ENCODE measurements at places on chromosomes 3 and 15.

DNA sequence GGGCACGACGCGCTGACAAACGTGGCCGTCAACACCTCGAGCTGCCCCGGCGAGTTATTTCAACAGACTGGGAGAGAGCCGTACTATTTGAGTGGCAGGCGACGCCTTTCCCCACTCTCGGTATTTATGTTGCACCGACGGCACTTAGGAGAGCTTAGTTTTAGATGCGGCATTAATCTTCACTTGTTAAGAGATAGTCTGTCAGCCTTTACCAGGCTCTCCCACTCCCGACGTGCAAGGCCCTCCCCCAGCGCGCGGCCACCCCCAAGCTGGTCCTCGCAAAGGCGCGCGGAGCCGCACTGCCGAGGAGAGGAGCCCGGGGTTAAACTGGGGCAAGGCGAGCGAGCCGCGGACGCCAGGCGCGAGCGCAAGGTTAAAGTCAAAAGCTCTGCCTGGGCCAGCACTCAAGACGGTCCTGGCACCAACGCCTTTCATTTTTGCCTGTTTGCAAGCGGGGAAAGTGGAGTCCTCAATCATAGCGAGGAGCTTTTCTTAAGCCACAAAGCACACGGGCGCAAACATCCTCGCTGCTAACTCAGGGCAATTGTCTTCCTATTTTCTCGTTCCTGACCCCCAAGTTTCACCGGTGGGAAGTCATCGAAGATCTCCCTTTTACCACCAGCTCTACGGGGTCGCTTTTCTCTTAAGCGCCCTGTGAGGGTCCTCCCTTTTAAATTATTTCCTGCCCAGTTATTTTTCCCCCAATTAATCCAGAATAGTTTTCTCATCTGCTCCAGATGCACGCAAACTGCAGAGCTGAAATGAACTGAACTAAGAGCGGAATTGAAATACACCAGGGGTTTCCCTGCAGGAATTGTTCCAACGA lies 86.6 kb downstream of the NR2F2 start:
- DNase-seq, result no peak

DNA sequence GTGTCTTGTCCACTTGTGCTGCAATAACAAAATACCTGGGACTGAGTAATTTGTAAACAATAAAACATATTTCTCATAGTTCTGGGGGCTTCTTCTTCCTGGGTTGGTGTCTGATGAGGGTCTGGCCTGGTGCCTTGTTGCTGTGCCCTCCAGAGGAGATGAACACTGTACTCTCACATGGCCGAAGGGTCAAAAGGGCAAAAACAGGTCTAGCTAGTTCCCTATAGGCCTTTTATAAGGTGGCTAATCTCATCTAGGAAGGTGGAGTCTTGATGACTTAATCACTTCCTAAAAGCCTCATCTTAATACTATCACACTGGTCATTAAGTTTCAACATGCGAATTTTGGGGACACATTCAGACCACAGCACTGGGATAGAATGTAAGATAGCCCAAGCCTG lies 228.4 kb downstream of the TLE3 start:
- no peak for DNase-seq

GRCh38 chr3:186283096-186283495 lies 78.9 kb downstream of the DGKG start:
- DNase-seq, result no peak

DNA sequence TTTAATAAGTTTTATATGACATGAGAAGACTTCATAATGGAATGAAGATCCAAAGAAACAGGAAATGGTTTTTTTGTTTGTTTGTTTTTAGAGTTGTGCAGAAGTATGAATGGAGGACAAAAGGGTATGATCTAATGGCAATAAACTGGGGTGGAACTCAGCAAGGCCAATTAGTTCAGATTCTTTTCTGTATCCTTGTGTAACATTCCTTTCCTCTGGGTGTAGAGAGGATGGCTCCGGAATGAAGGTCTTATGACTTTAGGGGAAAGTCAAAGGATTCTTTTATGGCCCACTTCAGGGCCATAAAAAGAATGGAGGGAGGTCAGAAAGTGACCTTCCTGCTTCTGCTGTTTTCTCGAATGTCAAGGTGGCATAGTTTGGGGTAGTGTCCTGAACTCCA lies 152.6 kb downstream of the DPH6 start:
- DNase-seq, result no peak

GRCh38 chr3:144085964-144086363 lies 114.3 kb downstream of the DIPK2A start:
- no peak for DNase-seq

GRCh38 chr3:49158103-49158709 lies 7.9 kb downstream of the CCDC71 start:
- DNase-seq, result peak; percentile 16

- DNase-seq, result no peak
Observed at GRCh38 chr3:5020242-5020722, 41.0 kb downstream of the BHLHE40 start.

DNA sequence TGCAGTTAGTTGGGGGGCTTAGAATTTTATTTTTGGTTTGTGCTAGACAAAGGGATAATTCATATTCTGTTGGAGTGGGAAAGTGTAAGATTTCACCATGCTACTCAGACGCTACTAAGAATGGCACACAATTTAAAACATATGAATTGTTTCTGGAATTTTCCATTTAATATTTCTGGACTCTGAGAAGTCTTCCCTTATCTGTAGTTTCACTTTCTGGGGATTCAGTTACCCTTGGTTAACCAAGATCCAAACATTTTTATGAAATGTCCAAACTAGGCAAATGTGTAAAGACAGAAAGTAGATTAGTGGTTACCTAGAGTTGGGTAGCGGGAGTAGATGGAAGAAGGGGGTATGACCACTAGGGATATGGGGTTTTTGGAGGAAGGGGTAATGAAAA lies 53.1 kb downstream of the TCF12 start:
- DNase-seq, result no peak

DNA sequence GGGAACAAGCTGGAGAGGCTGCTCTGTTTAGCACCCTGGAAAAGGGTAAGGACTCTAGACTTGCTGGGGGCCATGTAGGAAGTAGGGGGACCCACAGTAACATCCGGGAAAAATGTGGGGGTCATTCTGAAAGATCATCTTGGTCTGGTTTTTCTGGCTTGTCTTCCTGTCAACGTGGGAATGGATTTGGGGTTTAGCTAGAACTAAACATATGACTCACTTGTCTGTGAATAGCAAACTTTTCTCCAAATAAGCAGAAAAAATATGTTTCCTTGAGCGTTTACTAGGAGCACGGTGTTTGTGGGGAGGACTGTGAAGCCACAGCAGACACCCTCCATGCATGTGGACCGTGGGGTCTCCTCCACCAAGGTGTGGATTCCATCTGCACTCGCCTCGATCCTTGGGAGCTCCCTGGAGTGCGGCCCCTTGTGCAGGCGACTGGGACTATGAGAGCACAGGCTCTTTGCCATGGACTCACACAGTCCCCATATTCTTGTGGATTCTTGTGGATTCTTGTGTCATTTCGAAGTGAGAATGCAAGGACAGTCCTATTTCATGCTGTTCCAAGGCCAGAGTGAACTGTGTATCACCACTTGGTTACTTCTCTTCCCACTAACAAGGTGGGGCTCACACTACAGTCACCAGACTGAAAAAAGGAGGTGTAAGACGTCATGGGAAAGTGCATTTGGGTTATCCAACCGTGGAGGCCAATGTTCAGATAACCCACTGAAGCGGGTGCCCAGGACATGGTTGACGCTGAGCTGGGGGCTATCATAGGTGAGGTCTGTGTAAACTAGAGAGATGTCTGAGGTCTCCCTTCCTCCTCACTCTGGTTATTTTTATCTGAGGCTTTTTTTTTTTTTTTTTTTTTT lies 25.5 kb downstream of the PGPEP1L start:
- no peak for DNase-seq

GRCh38 chr3:140187656-140188221 lies 252.8 kb downstream of the CLSTN2 start:
- peak; percentile 31 for DNase-seq

- no peak for DNase-seq
Observed at GRCh38 chr15:40053079-40053830, 14.3 kb upstream of the SRP14 start.

GRCh38 chr3:127908202-127908601 lies 6.8 kb upstream of the KBTBD12 start:
- no peak for DNase-seq

DNA sequence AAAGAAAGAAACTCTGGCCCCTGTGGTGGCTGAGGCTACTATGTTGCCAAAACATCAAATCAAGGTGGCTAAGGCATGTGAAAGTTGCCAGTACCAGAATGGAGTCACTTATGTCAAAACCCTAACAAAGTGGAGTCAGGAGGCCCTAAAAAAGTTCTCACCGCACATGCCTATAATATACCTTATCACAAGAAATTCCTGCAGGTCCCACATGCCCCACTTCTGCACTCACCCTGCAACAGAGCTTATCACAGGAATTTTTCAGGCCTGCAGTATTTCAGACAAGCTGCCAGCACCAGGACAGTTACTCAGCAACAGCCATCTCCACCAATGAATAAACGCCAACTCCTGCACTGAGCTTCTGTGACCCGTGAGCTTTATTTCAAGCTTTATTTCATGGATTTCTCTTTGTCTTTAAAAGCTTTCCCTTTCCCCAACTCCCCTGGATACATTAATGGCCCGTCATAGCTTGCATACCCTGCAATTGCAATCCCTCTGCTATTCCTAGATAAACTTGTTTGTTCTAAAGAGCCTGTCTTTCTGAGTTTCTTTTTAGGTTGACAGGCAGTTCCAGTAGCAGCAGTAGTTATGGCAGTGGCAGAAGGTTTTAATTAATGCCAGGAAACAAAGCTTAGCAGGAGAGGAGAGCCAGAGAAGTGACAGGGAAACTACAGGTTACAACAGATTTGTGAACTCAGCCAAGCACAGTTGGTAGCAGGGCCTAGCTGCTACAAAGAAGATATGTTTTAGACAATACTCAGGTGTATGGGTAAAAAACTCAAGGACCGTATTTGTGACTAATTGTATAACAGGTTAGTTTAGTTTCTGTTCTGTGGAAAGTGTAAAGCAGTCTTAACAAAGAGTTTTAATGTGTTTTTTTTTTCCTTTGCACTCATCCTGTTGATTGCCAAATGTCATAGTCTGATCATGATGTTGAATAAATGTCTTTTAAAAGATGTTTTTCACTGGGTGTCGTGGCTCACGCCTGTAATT lies 15.9 kb upstream of the TMEM42 start:
- DNase-seq, result no peak

- DNase-seq, result no peak
Observed at GRCh38 chr15:60462027-60462426, 16.9 kb downstream of the ICE2 start.

GRCh38 chr3:99625237-99625622 lies 13.2 kb upstream of the COL8A1 start:
- DNase-seq, result no peak

GRCh38 chr15:101558221-101558941 lies 68.9 kb upstream of the PCSK6 start:
- no peak for DNase-seq

DNA sequence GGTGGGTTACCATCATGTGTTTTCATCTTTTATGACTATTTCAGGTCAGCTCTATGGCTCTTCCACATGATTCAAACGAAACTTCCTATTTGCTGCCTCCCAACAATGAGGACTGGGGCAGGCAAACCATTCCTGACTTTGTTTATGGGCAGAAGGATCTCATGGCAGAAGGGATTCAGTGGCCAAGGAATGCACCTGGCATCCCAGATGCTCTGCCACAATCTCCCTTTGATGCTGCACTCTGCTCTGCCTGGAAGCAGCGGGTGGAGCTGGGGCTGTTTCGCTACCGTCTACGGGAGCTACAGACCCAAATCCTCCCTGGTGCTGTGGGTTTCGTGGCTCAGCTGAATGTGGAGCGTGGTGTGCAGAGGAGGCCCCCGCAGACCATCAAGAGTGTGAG lies 6.8 kb downstream of the GDPGP1 start:
- DNase-seq, result no peak

DNA sequence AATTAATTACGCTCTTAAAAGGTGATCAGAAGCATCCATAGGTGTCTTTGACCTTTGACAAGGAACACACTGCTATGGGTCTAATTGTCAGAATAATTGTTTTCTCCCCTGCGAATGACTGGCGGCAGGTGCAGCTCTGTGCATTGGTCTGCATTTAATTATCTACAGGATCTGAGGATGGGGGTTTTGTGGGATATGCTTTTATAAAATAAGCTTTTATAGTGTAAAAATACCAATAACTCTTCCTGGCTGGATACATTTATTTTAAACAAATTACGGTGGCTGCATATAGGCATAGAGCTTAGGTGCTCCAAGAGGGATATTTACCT lies 201.6 kb upstream of the RGMA start:
- DNase-seq, result no peak

DNA sequence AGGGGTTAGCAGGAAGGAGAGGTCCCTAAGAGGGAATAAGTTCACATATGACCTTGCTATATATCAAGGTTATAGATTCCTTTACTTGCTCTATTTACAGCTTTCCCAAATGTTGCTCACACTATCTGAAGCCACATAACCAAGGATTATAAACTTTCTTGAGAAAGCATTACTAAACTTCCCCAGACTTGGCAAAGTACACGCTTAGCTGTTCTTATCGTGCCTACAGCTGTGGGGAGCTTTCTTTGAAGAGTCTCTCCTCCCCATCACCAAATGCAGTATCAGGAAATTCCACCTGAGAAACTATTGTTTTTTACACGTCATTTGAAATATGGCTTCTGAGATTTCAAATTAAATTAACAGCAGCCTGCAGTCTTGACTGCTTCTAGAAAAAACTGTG lies 284.5 kb downstream of the CHL1 start:
- DNase-seq, result no peak

DNA sequence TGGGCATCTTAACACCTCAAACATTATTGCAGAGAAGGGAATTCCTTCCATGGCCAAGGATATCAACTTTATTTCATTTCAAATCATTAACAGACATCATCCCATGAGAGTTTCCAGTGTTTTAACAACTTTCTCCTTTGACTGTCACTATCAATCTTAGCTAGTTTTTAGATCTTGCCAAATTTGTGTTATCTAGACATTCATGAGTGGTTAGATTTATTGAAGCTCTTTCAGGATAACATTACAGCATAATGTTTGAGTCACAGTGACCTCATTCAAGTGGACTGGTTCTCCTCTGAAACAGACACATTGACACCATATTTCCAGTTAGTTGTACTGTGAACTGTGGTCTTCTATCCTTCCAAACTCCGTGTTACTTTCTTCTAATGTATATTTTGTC lies 8.6 kb upstream of the TNFAIP8L3 start:
- no peak for DNase-seq

DNA sequence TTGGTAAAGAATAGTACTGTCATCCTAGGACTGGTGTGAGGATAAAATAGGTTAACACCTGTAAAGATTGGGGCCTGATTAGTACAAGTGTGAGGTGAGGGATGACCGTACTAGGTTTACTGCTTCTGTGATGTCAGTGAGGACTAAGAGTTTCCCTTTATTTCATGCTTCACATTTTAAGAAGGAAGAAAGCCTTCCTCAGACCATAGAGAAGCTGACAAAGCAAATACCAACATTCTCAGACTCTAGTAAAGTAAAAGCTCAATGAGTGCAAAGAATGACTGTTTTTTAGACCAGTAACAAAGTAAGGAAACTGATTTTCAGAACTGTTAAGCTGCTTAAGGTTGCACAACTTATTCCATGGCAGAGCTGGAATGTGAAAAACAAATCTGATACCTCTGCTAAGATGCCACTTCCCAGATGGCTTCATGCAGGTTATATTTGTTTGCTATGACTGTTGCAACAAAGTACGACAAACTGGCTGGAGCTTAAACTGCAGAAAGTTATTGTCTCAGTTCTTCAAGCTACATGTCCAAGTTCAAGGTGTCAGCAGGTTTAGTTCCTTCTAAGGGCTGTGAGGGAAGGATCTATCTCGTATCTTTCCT lies 354.9 kb downstream of the RSL24D1 start:
- DNase-seq, result no peak
